ENCODE measurements at places on chromosomes 1 and 21.
A peak's percentile ranks its signal among the peaks of the same experiment; 100 is the strongest.

DNA sequence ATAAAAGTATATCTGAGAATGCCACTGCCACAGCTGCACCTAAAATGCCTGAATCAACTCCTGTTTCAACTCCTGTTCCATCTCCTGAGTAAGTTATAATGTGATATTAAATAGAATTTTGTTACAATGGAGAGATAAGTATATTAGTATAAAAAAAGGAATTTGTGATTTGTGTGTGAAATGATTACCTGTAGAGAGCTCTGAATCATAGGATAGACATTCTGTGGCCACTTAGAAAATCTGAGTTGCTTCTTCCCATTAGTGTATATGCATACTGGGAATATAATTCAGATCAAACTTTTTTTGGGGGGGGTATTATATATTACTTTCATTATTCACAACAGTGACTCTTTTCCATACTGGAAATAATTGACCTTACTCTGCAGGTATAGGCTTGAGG lies 52.9 kb downstream of the SUCO start:
- DNase-seq = no peak

- no peak for DNase-seq
Observed at GRCh38 chr1:1292851-1293250, 12.6 kb downstream of the SCNN1D start.

DNA sequence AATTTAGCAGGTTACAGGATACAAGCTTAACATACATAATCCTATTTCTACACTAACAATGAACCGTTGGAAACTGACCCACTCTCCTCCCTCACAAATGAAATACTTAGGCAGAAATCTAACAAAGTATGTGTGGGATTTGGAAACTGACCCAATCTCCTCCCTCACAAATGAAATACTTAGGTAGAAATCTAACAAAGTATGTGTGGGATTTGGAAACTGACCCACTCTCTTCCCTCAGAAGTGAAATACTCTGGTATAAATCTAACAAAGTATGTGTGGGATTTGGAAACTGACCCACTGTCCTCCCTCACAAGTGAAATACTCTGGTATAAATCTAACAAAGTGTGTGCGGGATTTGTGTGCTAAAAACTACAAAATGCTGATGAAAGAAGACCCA lies 60.3 kb downstream of the TRAF5 start:
- DNase-seq = no peak

DNA sequence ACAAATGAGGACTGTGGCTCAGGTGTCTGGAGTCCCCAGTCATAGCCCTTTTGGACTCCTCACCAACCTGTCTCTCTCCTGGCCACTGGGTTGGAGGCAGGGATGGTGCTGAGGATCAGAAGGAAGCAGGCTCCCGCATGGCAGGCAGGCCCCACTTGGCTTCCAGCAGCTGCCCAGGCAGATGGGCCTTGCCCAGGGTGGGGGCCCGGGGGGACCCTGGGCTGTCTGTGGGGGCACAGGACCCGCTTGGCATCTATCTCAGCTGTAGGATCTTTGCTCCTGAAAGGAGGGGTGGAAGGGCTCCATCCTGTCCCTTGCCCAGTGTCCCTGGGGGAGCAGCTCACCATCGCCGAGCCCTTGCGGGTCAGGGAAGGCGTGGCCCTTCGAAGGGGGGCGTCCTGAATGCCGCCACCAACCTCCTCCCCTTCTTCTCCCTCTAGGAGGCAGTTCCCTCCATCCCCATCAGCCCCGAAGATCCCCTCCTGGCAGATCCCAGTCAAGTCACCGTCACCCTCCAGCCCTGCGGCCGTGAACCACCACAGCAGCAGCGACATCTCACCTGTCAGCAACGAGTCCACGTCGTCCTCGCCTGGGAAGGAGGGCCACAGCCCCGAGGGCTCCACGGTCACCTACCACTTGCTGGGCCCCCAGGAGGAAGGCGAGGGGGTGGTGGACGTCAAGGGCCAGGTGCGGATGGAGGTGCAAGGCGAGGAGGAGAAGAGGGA lies 154.5 kb downstream of the PEX14 start:
- no peak for DNase-seq

GRCh38 chr1:20729990-20730689 lies 2.4 kb downstream of the SH2D5 start:
- DNase-seq = peak; percentile 23

DNA sequence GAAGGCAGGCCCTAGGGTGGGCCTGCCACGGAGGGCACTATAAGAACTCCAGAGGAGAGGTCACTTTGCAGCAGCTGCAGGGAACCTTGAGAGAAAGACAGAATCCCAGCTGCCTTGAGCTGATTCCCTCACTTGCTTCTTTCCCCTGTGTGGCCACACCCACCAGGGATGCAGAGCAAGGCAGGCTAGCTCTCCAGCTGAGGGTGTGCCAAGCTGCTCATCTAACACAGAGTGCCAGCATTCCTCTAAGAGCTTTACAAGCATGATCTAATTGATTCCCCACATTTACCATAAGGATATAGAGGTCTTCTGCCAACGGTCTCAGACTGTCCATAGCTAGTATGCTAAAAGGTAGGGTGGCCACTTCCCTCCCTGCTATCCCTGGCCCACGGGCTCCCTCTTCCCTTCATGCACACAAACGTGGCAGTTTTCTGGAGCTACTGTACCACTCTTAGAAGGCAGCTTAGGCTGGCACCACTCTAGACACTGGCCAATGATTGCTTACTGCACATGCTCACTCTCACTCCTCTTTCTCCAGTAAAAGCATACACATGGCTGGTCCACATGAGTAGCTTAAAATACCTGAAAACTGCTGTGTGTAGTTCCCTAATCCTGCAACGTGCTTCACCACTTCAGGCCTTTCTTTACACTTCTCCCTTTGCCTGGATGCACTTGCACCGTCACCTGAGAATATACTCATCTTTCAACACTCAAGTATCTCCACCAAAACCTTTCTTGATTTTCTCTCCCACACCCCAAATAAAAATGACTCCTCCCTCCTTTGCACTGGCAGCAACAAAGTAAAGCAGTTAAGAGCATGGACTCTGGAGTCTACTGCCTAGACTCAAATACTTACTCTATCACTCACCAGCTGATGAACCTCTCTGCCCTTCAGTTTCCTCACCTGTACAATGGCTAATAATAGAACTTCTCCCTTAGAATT lies 57.7 kb downstream of the DMAP1 start:
- no peak for DNase-seq

GRCh38 chr1:213782941-213783672 lies 204.7 kb upstream of the PROX1 start:
- DNase-seq = no peak

DNA sequence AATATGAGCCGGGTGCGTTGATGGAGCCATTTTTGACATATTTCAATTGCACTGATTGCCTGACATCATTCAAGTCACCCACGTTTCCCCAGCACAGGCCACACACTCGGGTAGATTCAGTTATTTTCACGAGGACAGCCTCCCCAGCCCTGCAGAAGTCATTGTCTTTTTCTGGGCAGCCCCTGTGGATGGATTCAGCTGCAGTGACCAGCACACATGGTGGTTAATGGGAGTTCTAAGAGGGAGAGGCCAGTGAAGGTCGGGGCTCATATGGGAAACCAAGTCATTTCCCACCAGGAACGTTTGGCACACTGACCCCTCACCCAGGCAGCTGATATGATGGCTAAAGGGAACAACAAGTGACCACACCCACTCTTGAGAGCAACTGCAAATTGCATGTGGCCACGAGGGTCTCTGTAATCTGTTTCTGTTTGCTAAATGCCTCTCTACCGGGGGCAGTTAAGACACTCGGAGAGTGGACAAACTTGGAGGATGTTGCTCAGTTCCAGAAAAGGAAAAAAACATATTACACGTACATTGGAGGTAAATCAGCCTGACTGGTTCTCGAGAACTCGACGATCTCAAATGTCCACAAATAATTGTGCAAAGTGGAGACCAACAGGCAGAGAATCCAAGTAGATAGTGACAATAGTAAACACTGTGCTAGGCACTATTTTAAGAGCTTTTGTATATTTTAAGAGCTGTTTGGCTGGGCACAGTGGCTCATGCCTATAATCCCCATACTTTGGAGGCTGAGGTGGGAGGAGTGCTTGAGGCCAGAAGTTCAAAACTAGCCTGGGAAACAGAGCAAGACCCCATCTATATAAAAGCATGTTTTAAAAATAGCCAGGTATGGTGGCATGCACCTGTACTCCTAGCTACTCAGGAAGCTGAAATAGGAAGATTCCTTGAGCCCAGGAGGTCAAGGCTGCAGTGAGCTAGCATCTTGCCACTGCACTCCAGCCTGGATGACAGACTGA lies 167.2 kb upstream of the IRF2BP2 start:
- no peak for DNase-seq

DNA sequence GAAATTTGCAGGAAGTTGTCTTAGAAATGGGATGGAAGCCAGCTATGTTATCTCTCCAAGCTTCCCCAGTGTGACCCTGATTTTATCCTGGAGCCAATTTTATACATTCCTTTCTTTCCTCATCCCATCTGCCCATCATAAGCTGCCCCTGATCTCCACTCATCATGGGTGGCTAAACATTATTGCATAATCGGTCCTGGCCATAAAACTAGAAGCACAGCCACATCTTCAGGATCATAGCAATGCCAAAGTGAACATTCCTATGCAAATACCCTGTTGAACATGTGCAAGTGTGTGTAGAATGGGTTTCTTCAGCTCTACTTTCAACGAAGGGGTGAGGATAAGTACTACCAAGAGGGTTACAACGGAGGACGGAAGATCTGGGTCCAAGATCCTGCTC lies 50.6 kb upstream of the COG2 start:
- DNase-seq = no peak

DNA sequence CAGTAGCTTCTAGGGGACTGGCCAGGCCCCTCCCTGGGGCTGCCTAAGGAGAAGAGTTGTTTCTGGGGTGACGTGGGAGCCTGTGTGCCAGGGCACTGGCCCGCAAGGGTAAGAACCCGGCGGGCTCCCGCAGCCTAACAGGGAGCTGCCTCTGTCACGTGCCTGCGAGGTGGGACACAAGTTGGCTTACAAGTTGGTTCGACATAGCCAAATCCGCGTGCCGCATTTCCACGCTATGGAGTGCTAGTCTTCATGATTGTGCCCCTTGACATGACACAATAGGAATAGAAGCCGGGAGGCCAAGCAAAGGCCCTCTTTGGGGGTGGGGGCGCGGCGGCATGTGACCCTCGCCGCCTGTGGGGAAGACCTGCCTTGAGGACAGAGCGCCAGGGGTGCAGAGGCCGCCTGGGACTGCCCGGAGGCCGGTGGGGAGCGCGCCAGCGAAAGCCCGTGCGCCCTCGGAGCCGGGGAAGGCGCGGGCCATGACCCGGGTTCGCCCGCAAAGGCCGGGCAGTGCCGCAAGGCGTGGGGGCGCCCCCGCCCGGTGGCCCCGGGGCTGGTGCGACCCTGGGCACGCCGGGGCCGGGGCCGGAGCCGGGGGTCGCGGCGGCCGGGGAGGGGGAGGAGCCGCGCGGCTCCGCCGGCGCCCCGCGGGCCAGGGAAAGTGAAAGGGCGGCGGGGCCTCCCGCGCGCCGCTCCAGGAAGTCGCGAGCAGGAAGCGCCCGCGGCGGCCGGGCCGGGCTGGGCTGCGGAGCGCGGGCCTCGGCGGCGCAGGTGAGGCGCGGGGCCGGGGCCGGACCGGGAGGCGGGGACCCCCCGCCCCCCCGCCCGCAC lies at the start of gene SLC37A1:
Gene SLC37A1 (plus strand): TSS at position 702 of the 834 bp plus-strand sequence. CDS start 4,603 bp downstream, outside the sequence.
- peak; percentile 69 for DNase-seq

DNA sequence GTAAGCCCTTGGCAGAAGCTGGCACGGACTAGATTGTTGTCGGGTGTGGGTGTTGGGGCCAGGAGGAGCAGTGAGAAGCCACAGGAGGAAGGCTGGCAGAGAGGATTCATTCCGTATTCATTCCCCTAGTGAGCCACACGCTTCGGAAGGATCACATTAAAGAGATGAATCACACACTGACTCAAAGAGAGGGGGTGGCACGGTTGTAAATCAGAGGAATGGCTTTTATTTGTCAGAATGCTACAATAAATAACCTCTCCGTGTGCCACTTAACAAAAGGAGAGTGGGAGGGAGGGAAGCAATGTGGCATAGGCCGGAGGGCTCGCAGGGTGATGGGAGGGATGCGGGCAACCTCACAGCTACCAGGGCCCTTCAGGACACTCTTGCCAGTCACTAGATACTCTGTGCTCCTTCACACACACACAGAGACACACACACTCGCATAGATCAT lies 135.5 kb downstream of the HIVEP3 start:
- no peak for DNase-seq

DNA sequence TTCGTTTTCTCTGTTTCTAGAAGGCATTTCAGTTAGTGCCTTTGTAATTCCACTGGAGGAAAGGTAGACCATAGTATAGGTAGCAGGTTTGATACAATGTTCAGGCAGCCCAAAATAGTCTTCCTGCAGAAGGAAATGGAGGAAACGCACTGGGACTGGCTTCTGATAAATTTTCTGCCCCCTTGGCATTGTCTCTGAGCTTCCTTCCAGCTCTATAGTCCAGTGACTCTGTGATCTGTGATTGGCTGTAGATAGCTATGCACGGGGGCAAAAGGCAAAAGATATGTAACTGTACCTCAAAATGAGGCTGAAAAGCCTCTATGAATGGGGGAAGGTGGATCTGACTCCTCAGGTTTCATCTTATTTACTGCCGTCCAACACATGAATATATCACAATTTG lies 5.8 kb upstream of the MAGOH start:
- DNase-seq = no peak

GRCh38 chr1:23643736-23644554 lies 47.7 kb upstream of the RPL11 start:
- no peak for DNase-seq

- DNase-seq = peak; percentile 50
Observed at GRCh38 chr1:224116131-224116530, 2.2 kb downstream of the FBXO28 start.

DNA sequence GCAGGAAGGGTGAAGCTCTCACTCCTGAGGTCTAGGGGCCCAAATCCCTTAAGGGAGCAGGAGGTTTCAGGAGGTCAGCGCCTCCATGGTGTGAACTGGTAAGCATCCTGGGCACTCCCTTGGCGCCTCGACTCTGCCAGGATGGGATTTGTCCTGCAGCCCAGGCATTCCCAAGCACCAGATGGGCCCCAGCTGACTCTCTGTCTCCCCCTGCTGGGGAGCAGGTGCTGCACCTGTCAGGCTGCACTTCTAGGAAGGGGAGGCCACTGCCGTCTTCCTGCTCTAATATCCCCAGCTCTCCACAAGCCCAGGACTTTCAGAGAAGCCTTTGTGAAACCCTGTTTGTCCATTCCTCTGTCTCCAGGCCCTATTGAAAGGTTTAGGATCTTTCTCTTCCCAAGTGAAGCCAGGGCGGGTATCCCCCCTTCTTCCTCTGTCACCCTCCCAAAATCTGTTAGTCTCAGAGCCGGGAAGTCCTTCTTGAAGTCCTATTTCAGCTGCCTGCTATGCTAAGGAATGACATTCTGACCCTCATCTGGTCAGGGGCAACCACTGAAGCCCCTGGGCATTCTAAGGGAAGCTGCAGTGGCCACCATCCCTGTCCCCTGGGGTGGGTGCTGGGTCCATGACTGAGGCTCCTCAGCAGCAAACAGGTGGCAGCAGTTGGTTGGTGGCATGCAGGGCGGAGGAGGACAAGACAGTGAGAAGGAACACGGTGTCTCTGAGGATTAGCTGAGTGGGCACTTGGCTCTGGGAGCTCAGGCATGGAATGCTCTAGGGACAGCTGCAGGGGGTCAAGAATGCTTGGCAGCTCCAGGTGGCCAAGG lies 3.2 kb downstream of the MYBPH start:
- peak; percentile 81 for DNase-seq

Data from GM10248 (cell line).